ENCODE measurements at places on chromosomes 13 and 19.

GRCh38 chr13:48827709-48828108, 148.0 kb upstream of the FNDC3A start:
- DNase-seq: no peak

DNA sequence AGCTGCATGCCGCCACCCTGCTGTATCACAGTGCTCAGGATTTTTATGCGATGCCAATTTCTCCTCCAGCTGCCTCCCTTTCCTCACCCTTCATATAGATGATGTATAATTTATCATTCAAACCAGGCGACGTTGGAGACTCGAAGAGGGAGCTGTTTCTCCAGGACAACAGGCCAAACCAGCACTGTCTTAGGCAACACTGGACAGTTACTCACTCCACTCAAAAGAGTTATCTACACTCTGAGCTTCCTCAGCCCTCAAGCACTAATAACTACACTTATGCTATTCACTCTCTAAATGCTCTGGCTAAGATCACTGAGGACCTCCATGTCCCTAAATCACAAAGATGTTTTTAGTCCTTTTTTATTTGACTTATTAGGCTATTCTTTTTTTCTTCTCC, 87.3 kb upstream of the RFC3 start:
- DNase-seq: no peak

DNA sequence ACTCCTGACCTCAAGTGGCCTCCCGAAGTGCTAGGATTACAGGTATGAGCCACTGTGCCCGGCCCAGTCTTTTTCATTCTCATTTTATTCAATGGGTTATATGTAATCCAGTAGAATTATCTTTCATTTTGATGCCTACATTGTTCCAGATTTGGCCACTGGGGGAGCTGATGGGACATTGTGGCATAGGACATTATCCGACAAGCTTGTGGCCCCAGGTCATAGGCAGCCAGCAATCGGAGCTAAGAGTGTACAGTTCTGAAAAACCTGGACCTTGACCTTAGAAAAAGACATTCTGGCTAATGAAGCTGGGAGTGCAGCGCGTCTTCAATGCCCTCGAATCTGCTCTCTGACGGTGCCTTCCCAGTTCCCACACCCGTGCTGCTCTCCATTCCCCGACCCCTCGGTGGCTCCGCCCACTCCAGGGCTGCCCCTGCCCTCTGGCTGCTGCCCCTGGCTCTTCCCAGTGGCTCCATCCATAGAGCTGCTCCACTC, 108.7 kb downstream of the TEX29 start:
- peak; percentile 26 for DNase-seq

- DNase-seq: no peak
These were observed 898.9 kb upstream of the MIR17HG start for GRCh38 chr13:90448466-90449037.

DNA sequence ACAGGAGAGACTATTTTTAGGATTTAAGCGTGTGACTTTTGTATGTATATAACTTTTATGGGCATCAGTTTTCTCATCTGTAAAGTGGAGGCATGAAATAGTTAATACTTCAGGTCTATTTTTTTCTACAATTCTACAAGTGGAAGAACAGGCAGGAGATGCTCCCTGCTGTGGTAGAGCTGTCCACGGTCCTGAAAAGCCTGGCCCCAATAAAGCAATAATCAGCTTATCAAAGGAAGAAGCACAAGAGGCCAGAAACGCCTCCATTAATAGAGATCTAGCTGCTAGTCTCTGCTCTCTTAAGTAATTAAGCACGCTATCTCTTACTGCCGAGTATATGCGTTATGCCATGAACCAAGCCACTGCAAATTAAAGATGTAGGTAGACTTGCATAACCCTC, 28.0 kb upstream of the WASF3 start:
- peak; percentile 71 for DNase-seq

DNA sequence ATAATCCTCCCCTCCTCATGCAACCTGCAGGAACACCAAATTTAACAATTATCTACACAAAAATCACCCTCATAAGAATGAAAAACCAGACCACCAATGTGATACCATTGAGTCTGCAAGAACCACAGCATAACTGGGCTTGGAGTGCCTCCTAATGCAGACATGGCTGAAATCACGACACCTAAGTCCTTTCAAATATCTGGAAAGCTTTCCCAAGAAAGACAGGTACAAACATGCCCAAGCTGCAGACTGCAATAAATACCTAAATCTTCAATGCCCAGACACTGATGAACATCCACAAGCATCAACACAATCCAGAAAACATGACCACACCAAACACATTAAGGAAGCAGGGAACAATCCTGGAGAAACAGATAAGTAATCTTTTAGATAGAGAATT, 417.1 kb downstream of the LMO7 start:
- no peak for DNase-seq

GRCh38 chr19:4584670-4585460, 25.4 kb upstream of the SEMA6B start:
- peak; percentile 84 for DNase-seq

- DNase-seq: peak; percentile 88
These were observed 18.4 kb upstream of the KCTD15 start for GRCh38 chr19:33778089-33778791.

DNA sequence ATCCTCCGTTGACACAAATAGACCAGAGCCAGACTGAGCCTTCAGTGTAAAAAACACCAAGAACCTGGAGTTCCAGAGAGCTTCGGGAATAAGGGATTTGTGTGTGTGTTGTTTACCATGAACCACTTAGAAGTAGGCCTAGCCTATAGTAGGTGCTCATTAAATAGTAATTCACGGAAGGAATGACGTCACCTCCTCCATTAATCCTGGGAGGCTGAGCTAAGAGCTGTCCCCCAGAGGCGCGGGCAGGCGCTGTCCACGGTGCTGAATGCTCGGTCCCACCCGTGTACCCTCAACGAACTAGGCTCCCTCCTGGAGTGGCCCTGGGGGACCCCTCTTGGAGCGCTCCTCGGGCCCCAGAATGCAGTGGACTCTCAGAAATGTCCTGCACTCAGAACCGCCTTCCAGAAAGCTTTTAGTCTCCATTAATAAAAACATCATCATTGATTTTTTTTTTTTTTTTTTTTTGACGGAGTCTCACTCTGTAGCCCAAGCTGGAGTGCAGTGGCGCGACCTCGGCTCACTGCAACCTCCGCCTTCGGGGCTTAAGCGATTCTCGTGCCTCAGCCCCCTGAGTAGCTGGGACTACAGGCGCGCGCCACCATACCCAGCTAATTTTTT, 6.5 kb downstream of the UNC13A start:
- DNase-seq: no peak

GRCh38 chr19:19381007-19381926, 24.2 kb upstream of the GATAD2A start:
- no peak for DNase-seq

GRCh38 chr19:33497778-33498175, 23.8 kb downstream of the PEPD start:
- no peak for DNase-seq

DNA sequence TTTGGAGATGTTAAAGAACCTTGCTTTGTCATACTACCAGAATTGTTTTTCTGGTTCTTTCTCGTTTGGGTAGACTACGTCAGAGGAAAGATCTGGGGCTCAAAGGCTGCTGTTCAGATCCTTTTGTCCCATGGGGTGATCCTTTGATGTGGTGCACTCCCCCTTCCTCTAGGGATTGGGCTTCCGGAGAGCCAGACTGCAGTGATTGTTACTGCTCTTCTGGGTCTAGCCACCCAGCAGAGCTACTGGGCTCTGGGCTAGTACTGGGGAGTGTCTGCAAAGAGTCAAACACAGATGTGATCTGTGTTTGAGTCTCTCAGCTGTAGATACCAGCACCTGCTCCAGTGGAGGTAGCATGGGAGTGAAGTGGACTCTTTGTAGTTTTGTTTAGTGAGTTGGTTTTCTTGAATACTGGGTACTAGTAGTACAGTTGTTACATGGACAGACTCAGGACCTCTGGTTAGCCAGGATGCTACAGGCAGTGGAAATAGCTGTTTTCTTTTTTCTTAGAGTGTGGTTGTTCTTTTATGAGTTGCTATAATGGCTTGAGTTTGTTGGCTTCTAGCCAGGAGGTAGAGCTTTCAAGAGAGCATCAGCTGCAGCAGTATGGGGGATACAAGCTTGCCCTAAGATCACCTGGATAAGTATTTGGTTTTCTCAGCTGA, 34.4 kb downstream of the DNAJC15 start:
- no peak for DNase-seq

GRCh38 chr13:111110054-111110453, 5.1 kb upstream of the ARHGEF7 start:
- no peak for DNase-seq

GRCh38 chr13:49697468-49697867, 6.2 kb upstream of the EBPL start:
- no peak for DNase-seq

DNA sequence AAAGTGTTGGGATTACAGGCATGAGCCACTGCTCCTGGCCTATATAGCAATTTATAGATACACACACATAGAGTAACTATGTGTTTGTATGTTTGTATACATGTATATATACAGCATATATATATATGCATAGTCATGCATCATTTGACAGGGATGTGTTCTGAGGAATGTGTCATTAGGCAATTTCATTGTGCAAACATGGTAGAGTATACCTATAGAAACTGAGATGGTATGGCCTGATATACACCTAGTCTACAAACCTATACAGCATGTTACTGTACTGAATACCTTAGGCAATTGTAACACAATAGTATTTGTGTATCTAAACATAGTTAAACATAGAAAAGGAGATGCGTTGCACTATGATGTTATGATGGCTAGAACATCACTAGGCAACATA, 53.0 kb upstream of the PCCA start:
- no peak for DNase-seq

GRCh38 chr19:34888091-34888490, 38.6 kb upstream of the ZNF30 start:
- DNase-seq: no peak

- DNase-seq: no peak
These were observed 8.5 kb upstream of the UBE2L5 start for GRCh38 chr13:30413842-30414241.

DNA sequence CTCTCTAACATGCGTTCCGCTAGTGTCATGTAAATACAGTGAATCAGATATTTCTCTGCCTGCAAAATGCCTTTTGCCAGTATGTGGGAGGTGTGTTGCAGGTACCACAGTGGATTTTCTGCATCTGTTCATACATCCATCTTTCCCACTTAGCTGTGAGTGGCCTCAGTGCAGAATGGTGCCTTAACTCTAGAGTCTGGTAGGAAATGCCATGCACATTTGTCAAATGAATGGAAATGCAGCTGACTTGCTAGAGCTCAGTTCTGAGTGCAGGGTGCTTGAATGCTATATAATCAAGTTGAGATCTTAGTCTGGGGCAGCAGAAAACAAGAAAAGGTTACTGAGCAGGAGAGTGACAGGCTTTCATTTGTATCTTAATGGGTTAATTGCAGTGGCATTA, 68.2 kb downstream of the LRCH1 start:
- DNase-seq: no peak

DNA sequence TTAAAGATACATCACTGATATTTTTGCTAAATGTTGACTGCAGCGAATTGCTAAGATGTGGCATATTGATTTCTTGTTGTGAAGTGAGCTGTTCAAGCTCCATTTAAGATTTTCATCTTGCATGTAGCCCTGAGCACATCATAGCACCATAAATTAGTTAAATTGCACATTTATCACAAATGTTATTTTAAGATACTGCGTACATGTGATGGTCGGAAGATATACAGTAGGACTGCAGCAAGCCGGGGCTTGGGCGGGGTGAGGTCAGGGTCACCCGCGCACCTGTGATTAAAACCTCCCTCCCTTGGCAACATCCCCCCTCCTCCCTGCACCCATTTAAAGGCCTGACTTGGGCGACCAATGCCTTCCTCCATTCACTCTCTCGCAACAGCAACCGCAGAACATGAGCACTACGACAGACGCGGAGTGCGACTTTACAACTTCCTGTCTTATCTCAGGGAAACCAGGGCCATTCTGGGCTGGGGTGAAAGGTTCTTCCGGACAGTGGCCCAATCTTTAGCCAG, 76.6 kb downstream of the TSHZ3 start:
- DNase-seq: no peak

- no peak for DNase-seq
These were observed 11.6 kb downstream of the HSH2D start for GRCh38 chr19:16155128-16155527.

- DNase-seq: no peak
These were observed 53.2 kb upstream of the TEX29 start for GRCh38 chr13:111267205-111267604.

- peak; percentile 5 for DNase-seq
These were observed 9.8 kb downstream of the ZNF333 start for GRCh38 chr19:14699641-14700040.

GRCh38 chr13:54949735-54950134, 1921.1 kb downstream of the OLFM4 start:
- DNase-seq: no peak

DNA sequence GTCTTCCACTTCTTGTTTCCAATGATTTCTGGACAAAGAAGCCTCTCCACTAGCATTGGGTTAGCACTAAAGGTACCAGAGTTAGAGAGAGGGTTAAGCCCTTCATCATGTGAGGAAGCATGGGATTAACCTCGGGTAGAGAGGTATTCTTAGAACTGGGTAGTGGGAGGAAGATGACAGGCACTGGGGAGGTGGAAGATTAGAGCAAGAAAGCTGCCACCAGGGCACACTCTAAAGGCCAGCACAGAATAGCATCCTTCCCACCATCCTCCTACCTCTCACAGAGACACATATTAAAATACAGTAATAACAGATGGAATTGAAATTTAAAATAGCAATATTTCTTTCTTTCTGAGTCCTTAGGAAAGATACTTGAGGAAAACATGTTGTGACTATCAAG, 84.5 kb upstream of the PCDH20 start:
- DNase-seq: no peak

DNA sequence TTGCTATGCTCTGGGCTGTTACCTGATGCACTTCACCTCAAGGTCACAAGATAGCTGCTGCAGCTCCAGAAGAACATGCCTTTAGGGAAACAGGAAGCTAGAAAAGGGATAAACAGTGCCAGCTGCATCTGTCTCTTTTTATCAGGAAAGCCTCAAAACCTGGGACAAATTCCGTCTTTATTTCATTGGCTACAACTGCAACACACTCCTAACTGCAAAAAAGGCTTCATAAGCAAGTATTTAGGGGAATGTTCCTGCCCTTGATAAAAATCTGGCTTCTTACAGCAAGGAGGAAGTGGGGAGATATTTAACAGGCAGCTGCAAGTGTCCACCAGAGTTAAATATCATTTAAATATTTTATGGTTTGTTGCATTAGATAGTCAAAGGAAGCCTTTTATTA, 34.2 kb upstream of the SERTM1 start:
- no peak for DNase-seq

- no peak for DNase-seq
These were observed 121.6 kb upstream of the FRY start for GRCh38 chr13:31909864-31910551.

DNA sequence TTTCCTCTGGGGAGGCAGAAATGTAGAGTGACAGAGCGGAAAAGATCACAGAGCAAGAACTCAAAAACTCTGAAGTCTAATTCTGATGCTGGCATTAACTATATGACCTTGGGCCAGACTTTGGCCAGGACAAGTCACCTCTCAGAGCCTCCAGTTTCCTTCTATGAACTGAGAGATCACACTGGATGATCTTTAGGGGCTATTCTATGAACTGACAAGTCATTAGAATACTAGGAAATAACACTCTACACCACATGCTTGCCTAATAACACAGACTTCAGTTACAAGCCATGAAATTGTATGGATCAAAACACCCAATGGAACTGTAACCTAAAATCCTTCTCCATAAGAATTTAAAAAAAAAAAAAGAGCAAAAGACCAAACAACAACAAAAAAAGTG, 16.9 kb downstream of the SLC25A30 start:
- DNase-seq: no peak

All from left forelimb (tissue), 1 donor.